Activated B cell treated with CpG ODN at 0.5 μM for 24 hours (primary cell): ENCODE measurements at places on chromosomes 3 and 15.

- DNase-seq: no peak
These were observed 205.2 kb upstream of the NANOGP8 start for GRCh38 chr15:35290301-35290721.

GRCh38 chr15:52493968-52494367 lies 34.7 kb downstream of the MYO5A start:
- DNase-seq: no peak

- DNase-seq: no peak
These were observed 138.8 kb upstream of the TLE3 start for GRCh38 chr15:70236341-70237086.

- no peak for DNase-seq
These were observed 40.8 kb downstream of the GOLGA6L1 start for GRCh38 chr15:23095796-23096195.

GRCh38 chr3:23785882-23786281 lies 19.9 kb upstream of the UBE2E1 start:
- DNase-seq: no peak

GRCh38 chr3:138455801-138456716 lies 21.6 kb downstream of the ESYT3 start:
- no peak for DNase-seq

DNA sequence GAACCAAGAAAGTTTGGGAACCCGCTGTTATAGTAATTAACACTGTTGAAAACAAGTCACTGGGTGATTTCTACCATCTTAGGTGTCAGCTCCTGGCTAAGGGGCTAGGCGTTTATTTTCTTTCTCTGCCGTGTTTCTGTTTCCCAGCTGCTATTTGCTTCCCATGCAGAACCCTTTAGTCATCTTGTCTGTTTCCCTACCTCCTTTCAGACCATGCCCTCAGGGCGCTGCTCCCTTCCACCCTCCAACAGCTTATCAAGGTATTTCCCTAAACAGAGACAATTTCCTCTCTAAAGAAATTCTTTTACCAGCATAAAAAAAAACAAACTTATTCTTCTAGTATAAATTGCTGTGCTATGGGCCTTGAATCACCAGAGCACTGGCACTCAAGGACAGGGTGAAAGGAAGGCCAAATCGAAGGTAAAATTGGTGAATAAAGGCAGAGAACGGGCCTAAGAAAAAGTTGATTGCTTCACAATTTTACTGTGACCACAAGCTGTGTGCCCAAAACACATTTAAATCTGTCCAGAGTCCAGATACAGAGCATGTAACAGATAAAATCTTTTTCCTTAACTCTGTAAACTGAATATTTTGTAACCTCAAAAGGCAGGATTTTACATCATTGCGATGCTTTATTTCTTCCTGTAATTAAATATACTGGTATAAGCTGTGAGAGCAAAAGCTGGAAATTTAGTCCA lies 319.2 kb downstream of the ZNF621 start:
- no peak for DNase-seq

- no peak for DNase-seq
These were observed 819 bp downstream of the NEK4 start for GRCh38 chr3:52769786-52770455.

- no peak for DNase-seq
These were observed 739 bp downstream of the SNRPN start for GRCh38 chr15:24955531-24955921.

DNA sequence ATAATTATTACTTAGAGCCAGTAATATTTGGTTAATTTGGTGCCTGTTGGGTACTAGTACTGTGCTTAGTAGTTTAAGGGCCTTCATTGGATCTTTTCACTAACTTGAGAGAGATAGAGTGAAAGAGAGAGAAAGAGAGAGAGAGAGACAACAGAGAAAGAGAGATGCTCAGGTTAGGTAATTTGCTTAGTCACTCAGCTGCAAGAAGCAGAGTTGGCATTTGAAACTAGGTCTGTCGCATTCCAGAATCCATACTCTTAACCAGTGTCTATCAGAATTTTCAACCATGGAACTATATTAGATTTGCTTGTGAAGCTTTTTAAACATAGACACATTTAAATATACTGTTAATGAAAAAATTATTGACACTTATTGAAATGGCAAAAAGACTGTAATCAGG lies 31.1 kb upstream of the NUDT16 start:
- no peak for DNase-seq

DNA sequence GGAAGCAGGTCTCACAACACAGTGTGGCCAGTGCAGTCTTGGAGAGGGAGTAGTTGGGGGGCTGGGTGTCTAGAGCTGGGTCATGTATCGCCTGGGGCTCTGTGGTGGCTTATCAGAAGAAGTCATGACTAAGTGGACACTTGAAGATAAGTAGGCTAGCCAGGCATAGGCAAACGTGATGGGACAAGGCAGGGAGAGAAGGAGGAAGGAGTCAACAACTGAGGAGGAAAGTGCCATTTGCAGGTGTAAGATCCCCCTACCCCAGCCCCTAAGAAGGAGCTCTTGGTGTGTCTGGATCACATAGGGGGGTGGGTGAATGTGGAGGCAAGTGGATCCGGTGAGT lies 352.3 kb downstream of the LRTM1 start:
- DNase-seq: no peak

- no peak for DNase-seq
These were observed 41.0 kb upstream of the IREB2 start for GRCh38 chr15:78396976-78397375.

- no peak for DNase-seq
These were observed 267.2 kb downstream of the GABRG3 start for GRCh38 chr15:27238209-27238608.

DNA sequence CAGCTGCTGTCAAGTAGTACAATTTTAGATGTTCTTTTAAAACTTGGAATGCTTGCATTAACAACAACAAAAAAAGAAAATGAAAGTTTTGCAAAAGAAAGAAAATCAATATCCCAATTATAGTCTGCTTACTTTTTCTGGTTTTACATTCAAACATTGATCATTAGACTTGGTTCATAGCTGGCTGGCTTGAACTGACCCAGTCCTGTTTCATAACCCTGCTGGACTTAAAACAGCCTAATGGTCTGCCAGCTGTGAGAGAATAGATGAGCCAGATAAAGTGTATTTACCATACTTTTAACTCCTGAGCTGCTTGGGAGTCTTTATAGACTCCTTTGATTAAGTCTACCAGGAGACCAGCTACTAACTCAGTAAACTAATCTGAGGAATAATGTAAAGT lies 59.2 kb downstream of the PIAS1 start:
- no peak for DNase-seq
